ENCODE measurements at places on chromosomes 2 and 18.

- DNase-seq, result no peak
Measured at GRCh38 chr2:162252153-162252552, 8.9 kb upstream of the FAP start.

DNA sequence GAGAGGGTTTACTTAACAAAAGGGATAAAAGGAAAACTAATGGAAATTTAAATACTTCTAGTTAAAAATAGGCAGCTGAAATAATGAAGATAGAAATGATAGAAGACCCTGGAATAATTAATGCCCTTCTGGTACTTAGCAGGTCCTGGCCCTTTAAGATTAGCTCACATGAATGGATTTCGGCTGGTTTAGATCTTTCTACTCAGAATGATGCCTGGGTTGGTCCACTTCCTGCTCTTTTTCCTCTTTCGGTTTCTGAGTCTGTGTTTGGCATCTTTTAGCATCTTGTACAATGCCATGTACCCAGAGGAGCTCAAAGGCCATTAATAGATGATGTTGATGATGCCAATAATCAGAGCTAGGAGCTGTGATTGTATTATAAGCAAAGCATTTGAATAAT is 290.5 kb downstream of the CLIP4 start:
- no peak for DNase-seq

- DNase-seq, result no peak
Measured at GRCh38 chr2:58138396-58139030, 91.9 kb downstream of the VRK2 start.

- DNase-seq, result no peak
Measured at GRCh38 chr18:52236131-52236530, 103.9 kb upstream of the DCC start.

DNA sequence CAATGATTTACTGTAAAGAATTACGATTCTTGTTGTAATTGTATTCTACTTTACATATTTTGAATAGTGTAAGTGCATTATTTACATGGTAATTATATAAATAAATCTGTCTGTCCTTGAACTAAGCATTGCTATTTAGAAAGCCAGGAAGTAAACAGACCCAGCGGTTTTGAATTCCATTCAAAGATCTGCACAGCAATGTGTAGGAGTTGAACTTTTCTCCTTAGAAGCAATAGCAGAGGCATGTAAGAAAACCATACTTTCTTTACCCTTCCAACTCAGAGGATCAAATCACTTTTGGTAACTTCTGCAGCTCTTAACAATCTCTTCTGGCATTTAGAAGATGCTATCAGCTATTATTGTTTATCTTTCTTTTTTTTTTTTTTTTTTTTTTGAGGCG is 109.2 kb upstream of the VRK2 start:
- no peak for DNase-seq

DNA sequence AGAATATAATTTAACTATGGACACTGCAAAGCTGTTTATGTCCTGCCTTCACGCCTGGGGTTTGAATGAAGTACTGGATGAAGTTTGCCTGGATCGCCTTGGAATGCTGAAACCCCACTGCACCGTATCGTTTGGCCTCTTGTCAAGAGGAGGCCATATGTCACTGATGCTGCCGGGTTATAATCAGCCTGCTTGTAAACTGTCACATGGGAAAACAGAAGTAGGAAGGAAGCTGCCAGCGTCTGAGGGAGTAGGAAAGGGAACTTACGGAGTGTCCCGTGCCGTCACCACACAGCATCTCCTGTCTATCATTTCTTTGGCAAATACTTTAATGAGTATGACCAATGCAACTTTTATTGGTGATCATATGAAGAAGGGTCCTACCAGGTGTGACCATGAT is 105.8 kb downstream of the WDR7 start:
- DNase-seq, result no peak

- DNase-seq, result no peak
Measured at GRCh38 chr2:165950438-165950837, 3.1 kb downstream of the TTC21B start.

- no peak for DNase-seq
Measured at GRCh38 chr2:99840831-99841230, 301.6 kb downstream of the AFF3 start.

- DNase-seq, result no peak
Measured at GRCh38 chr2:208012449-208012848, 12.9 kb downstream of the PLEKHM3 start.

DNA sequence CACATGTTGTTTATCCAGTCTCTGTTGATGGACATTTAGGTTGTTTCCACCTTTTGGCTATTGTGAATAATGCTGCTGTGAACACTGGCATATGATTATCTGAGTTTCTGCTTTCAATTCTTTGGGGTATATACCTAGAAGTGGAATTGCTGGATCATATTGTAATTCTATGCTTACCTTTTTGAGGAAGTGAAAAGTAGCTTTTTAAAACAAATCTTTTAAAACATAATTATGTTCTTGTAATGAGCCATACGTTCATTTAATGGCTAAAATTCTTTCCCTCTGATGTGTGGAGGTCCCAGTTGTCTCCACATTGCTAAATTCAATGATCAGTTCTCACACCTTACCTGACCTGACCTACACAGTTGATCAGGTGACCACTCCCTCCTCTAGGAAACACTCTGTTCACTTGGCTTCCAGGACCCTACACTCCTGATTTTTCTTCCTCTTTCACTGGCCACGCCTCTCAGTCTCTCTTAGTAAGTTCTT is 27.8 kb upstream of the SERTAD2 start:
- no peak for DNase-seq

DNA sequence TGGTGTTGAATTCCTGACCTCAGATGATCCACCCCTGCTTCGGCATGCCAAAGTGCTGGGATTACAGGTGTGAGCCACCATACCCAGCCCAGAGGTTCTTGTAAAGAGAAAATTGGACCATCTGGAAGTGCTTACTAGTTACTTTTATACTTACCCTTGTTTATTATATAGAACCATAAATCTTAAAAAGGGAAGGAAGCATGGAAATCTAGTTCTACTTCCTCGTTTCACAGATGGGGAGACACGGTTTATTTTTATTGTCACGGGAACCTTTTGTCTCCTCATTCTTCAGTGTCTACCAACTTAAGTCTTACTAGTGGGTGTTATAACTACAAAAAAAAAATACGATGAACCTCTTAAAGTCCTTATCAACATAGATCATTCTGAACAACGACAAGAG is 45.8 kb upstream of the PDK1 start:
- DNase-seq, result no peak

GRCh38 chr2:167048829-167049228 is 160.5 kb downstream of the XIRP2 start:
- DNase-seq, result no peak

GRCh38 chr18:39019989-39020388 is 1454.4 kb upstream of the CELF4 start:
- DNase-seq, result no peak

DNA sequence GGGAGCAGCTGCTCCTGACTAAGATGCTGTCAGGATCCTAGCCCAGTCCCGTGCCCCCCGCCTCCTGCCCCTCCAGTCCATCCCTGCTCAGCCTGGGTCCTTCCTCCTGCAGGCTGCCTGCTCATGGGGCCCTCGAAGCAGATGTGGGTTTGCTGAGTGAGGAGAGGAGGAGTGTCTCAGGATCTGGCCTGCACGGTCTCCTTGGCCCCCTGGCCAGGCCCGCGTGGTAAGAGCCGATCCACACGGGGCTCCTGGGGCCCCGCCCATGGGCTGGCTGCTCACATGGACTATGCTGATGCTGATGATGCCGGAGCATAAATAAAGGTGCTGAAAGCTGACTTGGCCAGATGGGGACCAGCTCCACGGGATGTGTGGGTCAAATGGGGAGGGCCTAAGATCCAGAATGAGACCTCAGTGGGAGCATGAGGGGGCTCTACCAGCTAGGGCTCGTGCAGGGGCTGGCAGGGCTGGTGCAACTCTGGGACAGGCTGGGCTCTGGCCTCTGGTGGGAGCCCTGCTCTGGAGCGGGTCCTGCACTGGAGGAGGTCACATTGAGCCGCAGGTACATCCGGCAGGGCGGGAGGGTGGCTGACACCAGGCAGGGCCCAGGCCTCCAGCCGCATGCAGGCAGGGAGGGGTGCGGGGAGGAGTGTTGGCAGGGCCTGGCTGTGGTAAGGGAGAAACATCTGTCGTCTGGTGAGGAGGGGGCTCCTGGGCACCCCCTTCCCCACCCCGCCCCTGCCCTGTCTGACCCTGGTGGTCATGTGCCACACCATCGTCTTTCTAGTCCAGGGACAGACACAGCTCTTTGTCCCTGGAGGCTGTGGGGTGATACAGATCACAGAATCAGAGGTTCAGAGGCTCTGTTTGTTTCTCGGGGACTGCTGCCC is 275.3 kb upstream of the HDAC4 start:
- no peak for DNase-seq

GRCh38 chr2:120436460-120436739 is 90.5 kb downstream of the INHBB start:
- no peak for DNase-seq

DNA sequence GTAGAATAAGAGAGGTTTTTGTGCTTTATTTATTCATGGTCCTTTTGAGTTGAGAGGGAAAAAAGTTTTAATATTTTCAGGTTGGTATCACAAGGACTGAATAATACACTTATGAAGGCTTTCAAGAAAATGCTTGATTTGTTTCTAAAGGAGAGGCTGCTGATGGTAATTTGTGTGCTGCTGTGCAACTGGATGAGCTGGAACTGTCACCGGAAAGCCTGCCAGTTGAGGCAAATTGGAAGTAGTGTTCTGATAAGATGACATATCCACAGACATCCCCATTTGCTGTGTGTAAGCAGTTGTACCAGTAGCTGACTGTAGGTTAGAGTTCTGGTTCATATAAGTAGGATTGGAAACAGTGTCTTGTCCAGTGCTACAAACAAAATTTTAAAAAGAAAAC is 21.6 kb upstream of the CACNB4 start:
- no peak for DNase-seq

- DNase-seq, result no peak
Measured at GRCh38 chr2:68386365-68386764, 21.3 kb downstream of the PLEK start.

DNA sequence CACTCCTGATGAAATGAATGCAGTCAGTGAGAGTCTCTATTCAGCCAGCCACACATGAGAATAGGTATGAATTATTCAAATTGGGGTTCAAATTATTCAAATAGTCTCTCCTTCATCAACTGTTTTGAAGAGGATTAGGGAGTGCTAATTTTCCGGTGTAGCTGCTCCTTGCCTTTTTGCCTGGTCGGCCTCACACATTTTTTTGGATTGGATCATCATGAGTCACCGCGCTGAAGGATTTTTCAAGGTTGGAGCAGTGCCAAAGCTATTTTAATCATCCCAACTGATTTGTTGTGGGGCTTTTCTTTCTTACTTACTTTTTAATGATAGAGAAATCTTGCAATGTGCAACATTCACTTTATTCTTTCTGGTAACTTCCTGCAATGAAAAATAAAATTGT is 2.4 kb upstream of the DTNA start:
- no peak for DNase-seq

- no peak for DNase-seq
Measured at GRCh38 chr2:8623576-8623957, 58.3 kb upstream of the ID2 start.

- no peak for DNase-seq
Measured at GRCh38 chr18:75071866-75072671, 136.9 kb downstream of the PTGR3 start.

GRCh38 chr2:154688373-154688772 is 10.1 kb upstream of the KCNJ3 start:
- DNase-seq, result no peak

GRCh38 chr2:157899125-157899839 is 23.2 kb upstream of the ACVR1 start:
- DNase-seq, result peak; percentile 12

- DNase-seq, result no peak
Measured at GRCh38 chr2:130917006-130917688, 80.4 kb downstream of the ARHGEF4 start.

DNA sequence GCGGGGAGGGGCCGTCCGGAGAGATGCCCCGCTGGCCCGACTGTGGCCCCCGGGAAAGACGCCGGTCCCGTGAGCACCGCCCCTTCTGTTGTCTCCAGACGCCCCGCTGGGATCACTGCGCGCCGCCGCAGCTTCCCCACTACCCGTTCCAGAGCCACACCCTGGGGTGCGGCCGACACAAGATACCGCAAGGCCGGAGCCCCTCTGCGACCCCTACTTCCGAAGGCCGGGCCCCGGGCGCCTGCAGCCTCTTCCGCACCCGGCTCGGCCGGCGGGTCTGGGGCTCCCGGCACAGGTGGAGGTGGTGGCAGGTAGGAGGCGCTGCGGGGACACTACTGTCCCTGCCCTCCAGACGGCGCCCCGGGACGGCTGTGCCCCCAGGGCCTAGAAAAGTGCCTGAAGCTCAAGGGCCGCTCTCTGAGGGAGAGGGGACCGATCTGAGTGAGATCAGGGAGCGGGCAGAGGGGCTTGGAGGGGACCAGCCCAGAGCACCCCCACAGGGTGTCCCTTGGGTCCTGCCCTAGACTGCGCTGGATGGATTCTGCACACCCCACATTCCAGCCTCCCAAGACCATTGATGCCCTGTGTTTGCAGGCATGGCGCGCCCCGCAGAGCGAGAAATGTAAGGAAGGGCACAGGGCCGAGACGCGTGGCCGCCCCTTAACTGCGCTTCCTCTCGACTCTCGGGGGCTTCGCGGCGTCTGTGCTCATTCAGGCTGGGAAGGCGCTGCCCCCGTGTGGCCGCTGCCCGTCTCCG is 80.0 kb downstream of the GFPT1 start:
- DNase-seq, result peak; percentile 48

DNA sequence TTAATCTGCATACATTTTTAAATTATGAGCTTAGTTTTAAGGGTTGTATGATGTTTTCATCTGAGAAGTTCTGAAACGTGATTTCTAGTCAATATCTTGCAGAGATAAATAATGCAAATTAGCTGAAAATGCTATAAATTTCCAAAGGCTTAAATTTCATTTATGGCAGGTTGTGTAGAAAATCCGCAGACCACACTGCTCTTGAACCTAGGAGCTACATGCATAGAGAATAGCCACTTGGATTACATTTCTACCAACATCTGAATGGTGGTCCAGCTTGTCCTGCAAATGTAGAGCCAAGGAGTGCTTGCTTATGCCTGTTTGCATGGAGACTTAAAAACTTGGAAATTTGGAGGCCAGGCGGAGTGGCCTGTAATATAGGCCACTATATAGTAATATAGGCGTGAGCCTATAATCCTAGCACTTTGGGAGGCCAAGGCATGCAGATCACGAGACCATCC is 6.8 kb downstream of the MAT2A start:
- DNase-seq, result no peak

GRCh38 chr18:67783196-67783946 is 266.9 kb upstream of the DSEL start:
- DNase-seq, result no peak

DNA sequence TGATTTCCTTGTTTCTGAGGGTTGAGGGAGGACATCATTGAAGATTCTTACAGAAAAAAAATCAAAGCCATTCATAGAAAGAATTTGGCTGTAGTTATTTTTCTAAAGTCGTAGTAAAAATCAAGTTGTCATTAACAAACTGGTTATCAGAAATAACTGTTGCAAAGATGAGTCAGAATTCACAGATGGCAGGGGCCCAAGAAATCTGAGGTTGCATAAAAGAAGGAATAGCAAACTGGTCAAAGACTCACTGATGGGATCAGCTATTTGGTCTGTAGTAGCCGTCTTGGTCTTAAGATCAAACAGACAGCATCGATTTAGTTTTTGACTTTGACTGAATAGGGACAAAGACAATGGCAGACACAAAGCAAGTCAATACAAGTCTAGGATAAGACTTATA is 334.3 kb downstream of the FIGN start:
- no peak for DNase-seq

- no peak for DNase-seq
Measured at GRCh38 chr2:151334082-151334815, 23.1 kb upstream of the TNFAIP6 start.
